A172 (cell line): ENCODE measurements at places on chromosomes 4 and X. TPM values are rescaled to one million over a fixed set of nuclear protein-coding genes. Genes with fewer than 3 reads are reported as not detected.

The SHISA3 gene
- total RNA-seq = 3.1 and 3.9 TPM in 2 replicates

DNA sequence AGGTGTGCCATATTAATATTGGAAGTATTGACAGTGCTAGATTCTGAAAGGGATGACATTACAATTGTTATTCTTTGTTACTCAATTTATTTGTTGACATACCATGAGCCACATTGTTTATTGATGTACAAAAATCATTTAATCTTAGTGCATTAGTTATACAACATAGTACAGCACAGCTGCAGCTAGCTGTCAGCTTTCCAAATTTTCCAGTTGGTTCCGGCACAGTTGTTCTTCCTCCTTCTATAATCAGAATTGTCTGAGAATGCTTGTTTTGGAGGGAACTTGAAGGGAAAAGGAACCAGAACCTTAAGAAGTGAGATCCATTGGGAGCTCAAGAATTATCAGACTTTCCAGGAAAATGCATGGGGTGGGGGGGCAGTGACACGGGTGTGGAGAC, 281.4 kb downstream of the ZIC3 start:
- DNase-seq = no peak

DNA sequence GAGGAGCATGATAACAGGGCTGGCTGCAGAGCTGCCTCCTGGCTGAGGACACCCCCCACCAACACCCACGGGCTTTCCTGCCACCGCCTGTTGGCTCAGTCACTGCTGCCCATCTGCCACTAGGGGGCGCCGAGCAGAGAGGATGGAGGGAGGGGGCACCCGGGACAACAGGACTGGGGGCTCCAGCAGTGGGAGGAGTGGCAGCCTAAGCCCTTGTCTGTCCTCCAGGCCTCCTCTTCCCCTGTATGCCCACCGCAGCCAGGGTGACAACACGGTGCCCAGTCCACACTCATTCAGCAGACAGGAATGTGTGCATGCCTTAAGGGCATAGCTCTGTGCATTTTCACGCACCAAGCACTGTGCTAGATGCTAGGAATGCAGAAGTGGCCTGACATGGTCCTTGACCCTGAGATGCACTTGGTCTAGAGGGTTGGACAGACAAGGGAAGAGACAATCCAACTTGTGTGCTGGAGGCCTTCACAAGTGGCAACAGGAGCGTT, 149.9 kb downstream of the AMMECR1 start:
- DNase-seq = no peak

- DNase-seq = peak; percentile 88
These were observed 14.9 kb downstream of the ABCG2 start for GRCh38 chr4:88143504-88143903.

The RPS6KA3 gene
- total RNA-seq = 56.4 and 62.5 TPM in 2 replicates

GRCh38 chrX:136577552-136577951, 45.5 kb downstream of the VGLL1 start:
- peak; percentile 14 for DNase-seq

DNA sequence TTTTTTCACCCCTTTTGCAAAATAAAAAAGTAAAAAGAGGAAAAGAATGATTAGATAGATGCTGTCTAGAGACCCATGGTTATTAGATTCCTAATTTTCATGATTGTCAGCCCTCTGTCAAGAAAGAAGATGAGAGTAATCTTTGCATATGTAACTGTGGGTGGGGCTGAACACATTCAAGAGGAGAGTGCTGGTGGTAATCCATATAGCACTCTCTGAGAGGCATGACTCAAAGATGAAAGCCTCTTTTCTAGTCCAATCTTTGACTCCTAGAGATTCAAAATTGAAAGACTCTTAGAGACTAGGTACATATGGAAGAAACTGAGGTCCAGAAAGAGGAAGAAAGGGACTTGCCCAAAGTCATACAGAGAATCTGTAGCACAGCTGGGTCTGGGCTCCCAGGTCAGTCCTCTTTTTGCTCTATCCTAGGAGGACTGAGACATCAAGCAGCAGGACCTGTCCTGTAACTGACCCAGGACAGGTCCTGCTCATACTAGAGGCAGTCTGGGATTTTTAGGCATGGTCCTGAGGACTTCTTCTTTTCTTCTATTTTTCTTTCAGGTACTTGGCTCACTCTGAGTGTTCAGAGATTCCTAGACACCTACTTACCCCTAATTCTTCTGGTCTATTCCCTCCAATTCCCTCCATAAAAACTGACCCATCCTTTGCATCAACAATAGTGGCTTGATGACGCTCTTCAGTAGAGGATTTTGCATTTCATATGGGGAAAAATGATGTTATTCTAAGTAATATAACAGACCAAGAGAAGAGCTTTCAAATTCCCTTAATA, 23.8 kb downstream of the VSIG4 start:
- DNase-seq = no peak

DNA sequence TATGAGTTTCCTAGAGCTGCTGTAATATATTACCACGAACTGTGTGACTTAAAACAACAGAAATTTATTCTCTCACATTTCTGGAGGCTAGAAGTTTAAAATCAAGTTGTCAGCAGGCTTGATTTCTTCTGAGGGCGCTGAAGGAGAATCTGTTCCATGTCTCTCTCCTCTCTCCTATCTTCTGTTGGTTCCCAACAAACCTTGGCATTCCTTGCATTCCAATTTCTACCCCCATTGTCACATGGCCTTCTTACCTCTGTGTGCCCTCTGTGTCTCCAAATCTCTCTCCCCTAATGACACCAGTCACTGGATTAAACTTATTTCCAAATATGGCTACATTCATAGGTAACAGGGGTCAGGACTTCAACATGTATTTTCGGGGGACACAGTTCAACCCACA, 672.7 kb downstream of the RPA4 start:
- no peak for DNase-seq
